T-helper 17 cell (primary cell): ENCODE measurements at places on chromosomes 7 and 10.

GRCh38 chr7:29598613-29599012 lies 35.0 kb downstream of the PRR15 start:
- no peak for DNase-seq

- no peak for DNase-seq
Observed at GRCh38 chr10:128934492-128934891, 532.5 kb upstream of the MGMT start.

DNA sequence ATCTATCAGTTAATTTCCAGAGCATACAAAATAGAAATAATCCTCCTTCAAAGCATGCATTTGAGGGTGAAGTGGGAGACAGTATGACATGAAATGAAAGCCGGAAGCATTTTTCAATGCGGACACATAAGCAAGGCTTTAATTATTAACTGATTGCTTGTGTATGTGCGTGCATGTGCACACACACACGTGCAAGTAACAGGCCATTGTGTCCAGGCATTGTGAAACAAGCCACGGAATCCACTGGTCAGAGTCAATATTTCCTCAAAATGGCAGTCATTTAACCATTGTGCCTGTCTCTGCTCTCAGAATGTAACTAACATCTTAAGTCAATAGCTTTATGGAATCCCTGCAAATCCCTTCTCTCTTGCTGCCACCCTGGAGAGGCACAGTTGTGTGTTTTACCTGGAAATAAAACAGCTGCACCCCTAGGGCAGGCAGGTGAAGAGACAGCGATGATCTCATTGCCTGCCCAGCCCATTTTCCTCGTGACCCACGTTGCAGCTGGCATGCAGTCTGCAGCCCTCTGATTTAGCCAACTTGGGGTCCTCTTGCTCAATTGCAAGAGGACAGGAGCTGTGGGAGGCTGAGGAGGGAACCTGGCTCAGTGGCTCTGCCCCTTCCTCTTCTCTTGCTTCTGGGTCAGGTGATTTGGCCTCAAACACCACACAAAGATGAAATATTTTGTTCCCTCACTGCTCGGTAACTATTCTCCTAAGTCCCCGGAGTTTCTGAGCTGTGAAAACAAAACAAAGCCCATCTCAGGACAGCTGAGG lies 500.9 kb upstream of the ZMIZ1 start:
- DNase-seq = no peak

DNA sequence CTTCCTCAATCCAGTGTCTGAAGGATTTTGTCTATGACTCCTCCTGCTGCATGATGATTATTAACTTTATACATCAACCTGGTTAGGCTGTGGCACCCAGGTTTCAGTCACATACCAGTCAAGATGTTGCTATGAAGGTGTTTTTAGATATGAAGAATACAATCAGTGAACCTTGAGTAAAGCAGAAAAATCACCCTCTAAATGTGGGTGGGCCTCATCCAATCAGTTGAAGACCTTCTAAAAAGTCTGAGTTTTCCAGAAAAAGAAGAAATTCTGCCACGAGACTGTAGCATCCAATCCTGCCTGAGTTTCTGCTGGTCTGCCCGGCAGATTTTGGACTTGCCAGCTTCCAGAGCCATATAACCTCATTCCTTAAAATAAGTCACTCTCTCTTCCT lies 126.1 kb upstream of the FRMD4A start:
- DNase-seq = no peak

DNA sequence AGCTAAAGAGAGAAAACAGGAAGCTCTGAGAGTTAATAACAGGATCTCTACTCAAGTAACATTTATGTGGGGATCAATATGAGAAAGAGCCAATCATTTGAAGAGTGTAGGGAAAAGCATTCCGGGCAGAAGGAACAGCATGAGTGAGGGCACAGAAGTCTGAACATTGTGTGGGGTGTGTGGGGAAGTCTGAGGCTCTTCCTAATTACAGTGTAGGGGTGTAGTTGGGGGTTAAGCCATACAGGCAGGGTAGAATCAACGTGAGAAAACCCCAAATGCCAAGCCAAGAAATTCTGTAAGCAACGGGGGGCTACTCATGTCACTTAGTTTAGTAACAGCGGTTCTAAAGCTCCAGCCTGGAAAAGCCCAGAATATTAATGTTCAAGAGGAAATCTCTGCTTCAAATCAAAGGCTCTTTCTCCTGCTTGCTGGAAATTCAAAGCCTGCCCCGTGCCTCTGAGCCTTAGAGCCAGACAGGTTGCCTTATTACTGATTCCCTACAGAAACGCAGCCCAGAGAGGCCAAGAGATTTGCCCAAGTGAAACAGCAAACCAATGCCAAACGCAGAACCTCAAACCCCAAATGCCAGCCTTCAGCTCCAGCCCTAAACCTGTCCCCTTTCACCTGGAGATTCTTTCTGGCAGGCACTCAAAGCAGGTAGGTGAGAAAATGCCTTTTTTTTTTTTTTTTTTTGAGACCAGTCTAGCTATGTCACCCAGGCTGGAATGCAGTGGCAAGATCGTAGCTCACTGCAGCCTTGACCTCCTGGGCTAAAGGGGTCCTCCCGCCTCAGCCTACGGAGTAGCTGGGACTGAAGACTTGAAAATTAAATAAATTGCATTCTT lies 36.1 kb downstream of the DNAJB12 start:
- DNase-seq = no peak

GRCh38 chr7:151373599-151373998 lies 32.0 kb downstream of the NUB1 start:
- DNase-seq = no peak

- DNase-seq = no peak
Observed at GRCh38 chr10:62019685-62020359, 118.3 kb downstream of the ARID5B start.

DNA sequence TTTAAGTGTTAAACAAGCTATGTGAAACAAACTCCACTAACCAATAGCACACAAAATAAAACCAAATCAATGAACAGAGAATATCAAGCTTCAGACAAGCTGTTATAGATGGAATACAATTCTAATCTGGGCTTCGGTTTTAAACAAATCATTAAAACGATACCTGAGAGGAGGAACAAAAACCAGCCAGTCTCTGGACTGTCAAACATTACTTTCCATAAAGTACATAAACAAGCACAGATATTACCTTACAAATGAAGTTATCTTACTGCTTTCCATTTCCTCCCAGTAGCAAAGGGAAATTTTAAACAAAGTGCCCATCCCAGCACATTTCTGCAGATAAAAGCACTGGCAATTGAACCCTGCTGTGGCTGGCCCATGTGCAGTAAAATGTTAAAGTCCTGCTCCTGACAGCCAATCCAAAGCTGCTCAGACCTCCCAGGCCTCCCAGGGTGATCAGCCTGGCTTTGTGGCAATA lies 128.0 kb downstream of the NRCAM start:
- no peak for DNase-seq

DNA sequence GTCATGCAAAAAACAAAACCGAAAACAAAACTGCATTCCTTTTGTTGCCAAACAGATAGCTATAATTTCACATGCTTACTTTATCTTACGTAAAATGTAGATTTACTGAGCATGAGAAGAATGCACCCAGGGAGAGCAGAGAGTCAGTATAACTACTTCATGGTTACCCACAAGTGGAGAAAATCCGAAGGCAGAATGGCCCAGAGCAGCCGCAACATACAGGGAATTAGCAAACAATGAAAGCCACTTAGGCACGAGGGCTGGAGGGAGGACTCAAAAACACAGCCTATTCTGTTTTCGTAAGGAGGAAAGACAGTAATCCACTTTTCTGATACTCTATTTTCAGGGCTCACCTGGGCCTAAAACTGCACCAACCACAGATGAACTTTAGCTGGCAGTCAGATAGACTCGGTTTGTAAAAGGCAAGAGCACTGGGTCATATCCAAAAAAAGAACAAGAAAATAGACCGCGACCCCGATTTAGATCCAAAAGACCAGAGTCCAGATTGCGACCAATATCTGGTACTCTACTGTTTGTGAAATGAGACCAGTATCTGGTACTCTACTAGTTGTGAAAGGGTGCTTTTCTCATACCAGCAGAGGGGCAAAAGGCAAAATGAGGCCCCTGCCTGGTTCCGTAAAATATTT lies 1.3 kb downstream of the ITPRIP start:
- DNase-seq = no peak

- no peak for DNase-seq
Observed at GRCh38 chr7:126776498-126776897, 476.2 kb downstream of the GRM8 start.

- DNase-seq = no peak
Observed at GRCh38 chr7:12422554-12423320, 19.1 kb upstream of the VWDE start.

GRCh38 chr7:17298840-17299482 lies 509 bp downstream of the AHR start:
- peak; percentile 38 for DNase-seq

- no peak for DNase-seq
Observed at GRCh38 chr7:121180436-121181063, 148.2 kb upstream of the WNT16 start.
